ENCODE measurements at places on chromosomes 7 and 10.

DNA sequence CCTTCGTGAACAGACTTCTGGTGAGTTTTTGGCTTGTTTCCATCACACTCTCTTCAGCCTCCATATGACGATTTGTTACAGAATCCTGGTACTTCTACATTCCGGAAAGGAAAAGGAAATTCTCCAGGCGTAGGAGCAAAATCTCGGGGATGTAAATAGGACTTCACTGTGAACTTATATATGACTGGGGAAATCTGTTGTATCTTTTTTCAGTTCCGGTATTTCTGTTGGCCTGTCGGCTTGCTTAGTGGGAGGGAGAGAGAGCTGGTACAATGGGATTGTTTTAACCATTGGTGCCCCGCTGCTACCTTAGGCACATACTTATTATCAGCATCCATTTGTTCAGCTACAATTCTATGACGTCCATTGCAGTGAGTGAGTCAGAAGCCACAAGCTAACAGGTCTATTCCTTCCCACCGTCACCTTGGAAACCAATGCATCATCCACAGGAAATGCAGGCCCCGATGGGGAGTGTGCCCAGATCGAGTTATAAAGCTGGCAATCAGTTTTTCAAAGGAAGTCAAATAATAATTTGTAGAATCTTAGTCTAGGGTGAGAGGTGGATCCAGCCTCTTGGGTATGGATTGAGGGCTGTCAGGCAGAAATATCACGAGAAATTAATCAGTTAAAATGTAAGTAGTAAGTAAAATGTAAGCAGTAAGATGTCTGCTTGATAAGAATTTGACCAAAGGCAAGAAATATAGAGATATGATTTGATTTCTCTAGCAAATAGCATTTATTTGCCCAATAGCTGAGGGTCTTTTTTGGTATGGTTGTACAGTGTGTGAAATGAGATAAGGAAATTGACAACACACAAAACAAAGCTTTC, 92.0 kb upstream of the MKLN1 start:
- DNase-seq = no peak

DNA sequence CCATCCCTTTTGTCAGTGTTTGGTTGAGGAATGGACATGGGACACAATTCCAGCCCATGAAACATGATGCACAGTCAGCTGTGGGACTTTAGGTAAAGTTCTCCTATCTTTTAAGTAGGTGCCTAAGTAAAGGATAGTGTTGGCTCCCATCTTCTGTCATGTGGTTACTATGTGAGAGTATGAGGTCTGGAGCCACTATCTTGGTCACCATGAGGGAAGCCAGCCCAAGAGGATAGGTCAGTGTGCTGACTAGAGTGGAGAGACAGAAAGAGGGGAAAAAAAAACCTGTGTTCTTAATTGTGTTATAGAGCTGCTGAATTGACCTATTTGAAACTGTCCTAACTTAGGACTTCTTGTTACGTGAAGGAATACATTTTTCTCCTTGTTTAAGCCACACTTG, 89.7 kb upstream of the NAMPT start:
- no peak for DNase-seq

- no peak for DNase-seq
Observed at GRCh38 chr10:73537709-73538108, 41.9 kb upstream of the PPP3CB start.

GRCh38 chr7:132464740-132465139, 111.5 kb downstream of the PLXNA4 start:
- DNase-seq = no peak

DNA sequence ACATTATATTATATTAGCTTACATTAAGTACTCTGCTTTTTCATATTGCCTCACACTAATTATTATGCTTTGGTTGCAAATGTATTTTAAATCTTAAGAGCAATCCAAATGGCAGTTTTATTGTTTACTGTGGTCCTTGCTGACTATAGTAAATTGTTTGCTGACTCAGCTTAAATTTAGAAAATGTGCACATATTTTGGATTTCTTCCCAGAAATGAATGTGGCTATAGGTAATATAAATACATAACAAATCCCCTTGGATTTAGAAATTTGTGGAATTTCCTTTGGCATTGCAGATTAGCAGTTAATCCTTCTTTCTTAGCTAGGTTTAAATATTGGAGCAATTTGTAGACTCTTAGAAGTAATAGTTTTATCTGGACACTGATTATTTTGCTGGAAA, 565.8 kb downstream of the NRG3 start:
- no peak for DNase-seq

DNA sequence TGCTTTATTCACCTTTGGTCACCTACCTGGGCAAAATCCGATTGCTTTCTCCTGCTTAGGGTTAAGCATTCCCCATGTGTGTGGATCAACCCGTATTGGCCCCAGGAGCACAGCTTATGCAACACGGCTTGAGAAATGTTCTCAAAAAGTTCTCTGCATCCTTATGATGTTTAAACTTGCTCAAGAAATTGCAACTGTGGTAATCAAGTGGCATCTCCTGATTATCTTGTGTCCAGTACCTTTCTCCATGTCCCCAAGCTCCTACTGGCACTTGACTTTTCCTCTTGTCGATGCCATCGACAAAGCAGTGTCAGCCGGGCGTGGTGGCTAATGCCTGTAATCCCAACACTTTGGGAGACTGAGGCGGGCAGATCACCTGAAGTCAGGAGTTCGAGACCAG, 4.7 kb upstream of the PKD2L1 start:
- DNase-seq = no peak

DNA sequence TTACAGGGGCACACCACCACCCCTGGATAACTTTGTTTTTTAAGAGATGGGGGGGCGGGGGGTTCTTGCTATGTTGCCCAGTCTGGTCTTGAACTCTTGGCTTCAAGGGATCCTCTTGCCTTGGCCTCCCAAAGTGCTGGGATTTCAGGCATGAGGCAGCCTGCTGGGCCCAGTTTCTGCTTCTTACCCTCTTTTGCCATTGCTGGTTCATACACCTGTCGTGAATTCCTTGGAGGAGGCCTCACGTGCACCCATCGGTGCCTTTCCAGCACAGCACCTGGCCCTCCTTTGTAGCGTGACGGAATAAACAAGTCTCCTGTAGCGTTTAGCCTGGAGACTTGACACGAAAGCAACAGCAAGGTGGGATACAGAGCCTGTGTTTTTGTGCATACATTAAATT, 75.5 kb downstream of the CARD11 start:
- peak; percentile 27 for DNase-seq

GRCh38 chr7:151311294-151311864, 30.2 kb upstream of the NUB1 start:
- DNase-seq = no peak

GRCh38 chr7:85781606-85782005, 594.8 kb upstream of the SEMA3D start:
- DNase-seq = no peak

DNA sequence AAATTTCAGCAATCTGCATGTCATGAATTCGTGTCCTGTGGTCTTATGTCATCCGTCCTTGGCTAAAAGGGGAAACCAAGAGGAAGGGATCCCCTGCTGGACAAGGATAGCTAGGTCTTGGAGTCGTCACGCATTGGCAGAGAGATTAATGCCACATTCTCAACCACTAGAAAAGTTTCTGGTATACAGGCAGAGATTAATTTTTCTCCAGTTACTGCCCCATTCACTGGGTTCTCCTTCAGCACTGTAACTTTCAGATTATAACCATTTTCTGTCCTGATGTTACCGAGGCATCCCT, 1060.6 kb upstream of the AUTS2 start:
- DNase-seq = no peak

GRCh38 chr7:108284349-108285002, 154.3 kb upstream of the LAMB4 start:
- DNase-seq = no peak

DNA sequence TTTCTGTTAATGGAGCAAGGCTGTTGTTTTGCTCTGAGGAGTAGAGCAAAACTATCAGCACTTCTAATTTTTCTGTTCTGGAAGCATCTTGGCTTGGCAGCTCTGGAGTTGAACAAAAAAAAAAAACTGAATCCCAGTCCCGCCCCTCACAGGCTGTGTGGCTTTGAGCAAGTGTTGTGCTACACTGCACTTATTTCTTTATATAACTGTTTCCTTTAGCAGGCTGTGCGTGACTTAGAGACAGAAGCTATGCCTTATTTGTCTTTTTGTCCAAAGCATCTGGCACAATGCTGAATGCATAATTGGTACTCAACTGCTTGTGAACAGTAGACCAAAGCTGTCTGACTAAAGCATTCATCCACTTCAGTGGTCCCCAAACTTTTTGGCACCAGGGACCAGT, 96.1 kb downstream of the AMPH start:
- no peak for DNase-seq

GRCh38 chr7:144866189-144866588, 30.3 kb upstream of the TPK1 start:
- DNase-seq = no peak
